ENCODE measurements at places on chromosomes 3 and 15.

- no peak for DNase-seq
These were observed 35.7 kb downstream of the IGF2BP2 start for GRCh38 chr3:185789134-185789533.

GRCh38 chr3:42277676-42278075, 11.7 kb upstream of the CCK start:
- DNase-seq = no peak

GRCh38 chr3:193974671-193975535, 161.0 kb upstream of the HES1 start:
- peak; percentile 24 for DNase-seq

DNA sequence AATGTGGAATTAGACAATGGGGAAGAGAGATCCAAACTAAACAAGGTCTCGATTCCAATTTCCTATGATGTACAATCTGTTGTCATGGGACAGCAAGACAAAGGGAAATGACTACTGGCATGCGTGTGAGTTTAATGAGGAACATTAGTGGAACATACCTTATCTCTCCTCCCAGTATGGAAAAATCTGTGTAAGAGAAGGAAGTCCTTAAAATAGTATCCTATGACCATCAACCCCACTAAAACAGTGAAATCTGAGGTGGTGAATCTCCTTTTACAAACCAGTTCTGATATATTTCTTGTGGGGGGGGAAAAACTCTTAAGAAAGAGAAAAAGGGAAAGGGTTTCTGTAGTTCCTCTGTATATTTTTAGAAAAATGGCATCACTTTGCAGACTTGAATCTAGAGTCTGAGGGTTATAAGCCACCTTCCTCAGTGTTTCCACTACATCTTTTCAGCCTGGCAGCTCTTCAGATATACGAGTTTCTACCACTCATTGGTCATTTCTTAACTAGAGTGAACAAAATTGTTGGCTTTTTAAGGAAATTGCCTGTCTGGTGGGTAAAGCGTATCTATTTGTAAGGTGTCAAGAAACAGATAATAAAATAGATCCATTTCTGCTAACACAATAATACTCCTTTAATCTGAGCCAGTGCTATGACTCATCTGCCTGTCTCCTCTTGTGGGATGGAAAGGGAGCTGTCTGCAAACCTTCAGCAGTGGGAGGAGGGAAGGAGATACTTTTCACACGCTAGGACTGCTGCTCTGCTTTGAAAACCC, 3.0 kb upstream of the TNFAIP8L3 start:
- no peak for DNase-seq

DNA sequence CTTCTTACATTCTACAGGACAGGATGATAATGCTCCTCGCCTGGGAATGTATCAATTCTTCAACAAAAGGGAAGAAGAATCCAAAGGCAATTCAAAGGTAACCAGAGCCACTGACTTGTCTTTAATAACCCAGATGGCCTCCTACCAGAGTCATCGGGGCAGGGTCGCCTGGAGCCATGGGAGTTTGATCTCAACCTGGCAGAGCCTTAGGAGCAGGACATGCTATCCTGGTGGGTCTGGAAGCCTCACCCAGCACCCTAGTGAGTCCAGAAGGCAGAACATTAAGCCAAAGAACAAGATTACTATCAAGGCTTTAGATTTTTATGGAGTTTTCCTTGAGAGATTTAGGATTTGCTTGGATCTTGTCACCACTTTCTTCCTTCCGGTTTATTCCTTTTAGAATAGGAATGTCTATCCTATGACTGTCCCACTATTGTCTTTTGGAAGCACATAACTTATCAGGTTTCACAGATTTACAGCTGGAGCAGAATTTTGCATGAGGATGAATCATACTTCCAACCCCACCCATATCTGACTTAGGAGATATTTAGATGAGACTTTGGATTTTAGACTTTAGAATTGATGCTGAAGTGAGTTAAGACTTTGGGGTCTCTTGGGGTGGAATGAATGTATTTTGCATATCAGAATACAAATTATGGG, 330.3 kb upstream of the GOLIM4 start:
- DNase-seq = no peak

GRCh38 chr3:52144034-52144795, 10.0 kb downstream of the POC1A start:
- peak; percentile 11 for DNase-seq
